ENCODE measurements at places on chromosomes 12 and 14.

GRCh38 chr14:95185033-95185766 lies 27.9 kb upstream of the DICER1 start:
- no peak for DNase-seq

- DNase-seq, result no peak
Measured at GRCh38 chr12:124726596-124727263, 136.9 kb downstream of the SCARB1 start.

DNA sequence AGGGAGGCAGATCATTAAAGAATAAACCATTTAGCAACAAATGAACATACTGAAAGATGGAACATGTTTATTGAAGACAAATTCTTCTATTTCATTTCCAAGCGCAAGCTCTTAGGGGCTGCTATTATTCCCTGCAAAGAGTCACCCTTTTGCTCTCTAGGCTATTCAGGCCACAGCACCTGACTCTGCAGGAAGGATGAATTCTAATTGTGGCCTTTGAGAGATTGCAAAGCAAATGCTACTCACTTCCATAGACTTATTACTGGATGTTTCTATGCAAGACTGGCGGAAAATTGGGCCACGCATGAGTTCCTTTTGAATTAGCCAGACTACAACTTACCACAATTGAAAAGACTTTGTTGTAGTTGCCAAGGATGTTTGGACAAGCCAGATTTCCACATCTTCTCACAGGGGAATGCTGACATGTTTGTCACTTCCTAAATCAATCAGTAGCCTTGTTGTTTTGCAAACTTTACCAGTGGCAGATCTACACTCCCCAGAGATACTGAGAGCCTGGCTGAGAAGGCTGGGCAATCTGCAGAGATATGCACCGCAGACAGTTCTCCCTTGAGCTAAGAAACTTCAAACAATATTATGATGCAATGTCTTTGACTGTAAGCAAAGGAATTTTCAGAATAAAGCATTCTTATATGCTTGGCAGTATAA lies 334.3 kb upstream of the SYT1 start:
- DNase-seq, result no peak

- DNase-seq, result peak; percentile 28
Measured at GRCh38 chr14:83638748-83639504, 1891.0 kb upstream of the FLRT2 start.

DNA sequence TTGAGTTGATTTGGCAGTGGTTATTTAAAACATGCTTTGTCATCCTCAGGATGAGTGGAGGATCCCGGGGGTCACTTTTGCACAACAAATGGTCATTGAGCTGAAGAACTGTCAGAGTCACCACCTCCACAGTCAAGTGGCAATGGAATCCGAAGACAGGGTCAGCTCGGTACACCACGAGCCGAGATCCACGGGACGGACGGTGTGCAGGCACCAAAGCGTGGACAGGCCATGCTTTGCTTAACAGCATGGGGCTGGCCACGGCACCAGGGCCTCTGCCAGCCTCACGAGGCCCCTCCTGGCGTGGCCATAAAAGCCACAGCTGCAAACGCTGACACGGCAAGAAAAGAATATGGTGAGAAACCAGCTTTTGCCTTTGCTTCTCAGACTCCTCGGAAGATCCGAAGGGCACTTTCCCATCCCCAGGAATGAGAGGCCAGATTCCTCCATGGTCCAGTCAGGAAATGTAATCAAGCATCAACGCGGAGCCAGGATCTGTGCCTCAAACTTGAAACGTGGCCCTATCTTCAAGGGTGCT lies 152.2 kb upstream of the DIO3 start:
- DNase-seq, result no peak

Measured in NCI-H774 (cell line).